ENCODE measurements at places on chromosomes 3 and 15.
A peak's percentile ranks its signal among the peaks of the same experiment; 100 is the strongest.

DNA sequence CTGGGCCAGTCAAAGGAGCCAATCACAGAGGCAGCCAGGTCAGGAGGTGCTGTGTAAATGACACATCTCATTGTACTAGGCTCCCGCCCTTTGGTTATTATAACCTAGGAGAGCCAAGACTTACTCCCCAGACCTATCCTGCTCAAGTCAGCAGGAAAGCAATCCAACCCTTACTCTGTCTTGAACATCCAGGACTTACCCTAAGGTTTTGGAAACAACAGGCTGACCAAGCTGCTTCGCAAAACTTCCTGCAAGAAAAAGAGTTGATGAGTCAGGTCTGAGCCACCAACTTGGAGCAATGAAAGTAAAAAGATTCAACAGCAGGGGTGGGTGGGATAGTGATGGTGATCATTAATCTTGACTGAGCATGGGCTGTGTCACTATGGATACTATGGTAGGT is 144.4 kb downstream of the MYLK start:
- peak; percentile 60 for DNase-seq

DNA sequence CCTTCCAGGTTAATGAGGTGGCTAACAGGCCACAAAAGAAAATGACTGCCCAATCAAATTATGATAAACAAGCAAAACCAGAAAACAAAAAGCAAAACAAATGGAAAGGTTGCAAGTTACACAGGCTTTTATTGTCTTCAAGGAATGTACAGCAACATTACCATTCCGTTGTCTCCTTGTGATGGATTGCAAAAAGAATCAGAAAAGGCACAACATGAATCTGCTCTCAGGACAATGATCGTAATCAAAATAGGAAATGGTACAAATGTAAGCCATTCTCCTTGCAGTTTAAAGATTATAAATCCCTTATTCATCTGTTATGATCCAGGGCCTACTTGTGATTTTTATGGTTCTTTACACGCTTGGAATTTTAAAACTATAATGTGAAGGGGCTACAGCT is 125.8 kb downstream of the ECT2 start:
- no peak for DNase-seq

DNA sequence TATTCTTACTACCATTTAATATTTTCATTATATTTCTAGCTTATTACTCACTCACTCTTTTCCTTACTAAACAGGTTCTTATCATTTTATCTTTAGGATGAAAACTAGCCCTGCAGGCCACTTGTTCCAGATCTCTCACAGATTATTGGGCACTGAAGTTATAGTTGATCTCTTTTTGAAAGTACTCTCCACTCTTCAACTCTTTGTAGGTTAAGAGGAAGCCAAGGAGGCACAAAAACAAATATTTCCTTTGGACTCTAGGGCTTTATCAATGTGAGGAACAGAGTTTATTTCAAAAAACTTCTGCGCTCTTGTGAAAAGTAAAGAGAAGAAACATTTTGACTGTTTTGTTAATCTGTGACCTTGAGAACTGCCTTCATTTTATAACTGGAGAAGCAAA is 96.0 kb upstream of the NPHP3 start:
- DNase-seq, result no peak

GRCh38 chr3:140723576-140723975 is 45.7 kb downstream of the TRIM42 start:
- DNase-seq, result no peak

- DNase-seq, result no peak
Measured at GRCh38 chr15:83300826-83301225, 16.4 kb upstream of the BNC1 start.

Measured in skeletal muscle cell (primary cell).